Common myeloid progenitor, CD34-positive (primary cell): ENCODE measurements at places on chromosomes 2 and 18.

DNA sequence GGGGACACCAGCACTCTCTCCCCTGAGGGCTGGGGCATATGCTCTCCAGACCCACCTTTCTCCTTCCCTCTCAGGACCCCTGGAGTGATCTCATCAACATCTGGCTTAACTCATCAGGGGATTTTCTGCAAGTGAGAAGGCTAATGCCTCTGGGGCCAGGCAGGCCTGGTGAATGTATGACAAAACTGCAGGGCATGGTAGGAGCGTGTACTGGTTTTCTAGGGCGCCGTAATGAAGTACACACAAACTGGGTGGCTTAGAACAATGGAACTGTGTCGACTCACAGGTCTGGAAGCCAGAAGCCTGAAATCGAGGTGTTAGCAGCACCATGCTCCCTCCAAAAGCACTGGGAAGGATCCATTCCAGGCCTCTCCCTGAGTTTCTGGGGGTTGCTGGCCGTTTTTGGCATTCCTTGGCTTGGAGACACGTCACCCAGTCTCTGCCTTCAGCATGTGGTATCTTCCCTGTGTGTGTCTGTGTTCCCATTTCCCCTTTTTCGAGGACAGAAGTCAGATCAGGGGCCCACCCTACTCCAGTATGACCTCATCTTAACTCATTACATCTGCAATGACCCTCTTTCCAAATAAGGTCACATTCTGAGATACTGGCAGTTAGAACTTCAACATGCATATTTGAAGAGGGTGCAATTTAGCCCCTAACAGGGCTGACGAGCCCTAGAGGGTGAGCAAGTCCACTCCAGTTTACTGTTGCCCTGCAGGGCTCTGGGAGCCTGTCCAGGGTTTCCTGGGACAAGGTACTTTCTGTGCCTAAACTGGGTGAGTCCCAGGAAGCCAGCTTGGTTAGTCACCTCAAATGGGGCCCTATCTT lies 45.5 kb upstream of the CAB39 start:
- no peak overlapping the region for H3K27ac ChIP-seq
- DNase-seq, result peak; percentile 77
- peaks cover 51% of the 10 kb centered on the region for H3K4me1 ChIP-seq
- H3K4me3 ChIP-seq, result no peak overlapping the region
- H3K36me3 ChIP-seq, result no peaks in the 10 kb centered on the region

DNA sequence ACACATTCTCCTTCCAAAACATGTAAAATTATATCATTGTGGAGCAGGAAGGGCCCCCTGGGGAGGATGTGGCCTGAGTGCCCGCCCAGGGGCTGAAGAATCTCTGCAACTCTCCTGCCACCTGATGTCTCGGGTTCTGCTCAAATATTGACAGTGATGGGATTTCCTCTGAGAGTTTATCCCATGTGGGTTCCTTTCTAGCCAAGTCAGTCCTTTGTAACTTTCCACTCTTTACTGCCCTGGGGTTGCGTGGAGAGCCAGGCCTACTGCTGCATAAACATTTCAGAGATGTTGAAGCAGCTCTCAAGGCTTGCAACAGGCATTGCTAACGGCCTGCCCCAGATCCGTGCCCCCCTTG lies 4.0 kb upstream of the RAB17 start:
- peaks cover 2% of the 10 kb centered on the region for H3K4me1 ChIP-seq
- H3K4me3 ChIP-seq, result no peak overlapping the region
- no peaks in the 10 kb centered on the region for H3K36me3 ChIP-seq

DNA sequence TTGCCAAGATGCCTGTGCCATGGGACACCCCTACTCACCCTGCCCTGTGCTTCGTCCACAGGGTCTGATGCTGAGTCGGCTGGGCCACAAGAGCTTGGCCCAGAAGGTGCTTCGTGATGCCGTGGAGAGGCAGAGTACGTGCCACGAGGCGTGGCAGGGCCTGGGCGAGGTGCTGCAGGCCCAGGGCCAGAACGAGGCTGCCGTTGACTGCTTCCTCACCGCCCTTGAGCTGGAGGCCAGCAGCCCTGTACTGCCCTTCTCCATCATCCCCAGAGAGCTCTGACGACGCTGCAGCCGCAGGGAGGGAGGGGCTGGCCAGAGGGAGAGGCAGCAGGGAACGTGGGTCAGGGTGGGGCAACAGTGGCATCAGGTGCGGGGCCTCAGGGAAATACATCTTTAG lies 81.5 kb downstream of the STPG4 start:
- H3K36me3 ChIP-seq, result no peaks in the 10 kb centered on the region
- no peak overlapping the region for H3K4me3 ChIP-seq
- no peak overlapping the region for H3K27ac ChIP-seq
- no peaks in the 10 kb centered on the region for H3K27me3 ChIP-seq
- DNase-seq, result no peak

GRCh38 chr2:30661173-30662107 lies 145.8 kb downstream of the CAPN13 start:
- no peak overlapping the region for H3K4me3 ChIP-seq
- H3K4me1 ChIP-seq, result no peaks in the 10 kb centered on the region
- H3K27me3 ChIP-seq, result no peaks in the 10 kb centered on the region

DNA sequence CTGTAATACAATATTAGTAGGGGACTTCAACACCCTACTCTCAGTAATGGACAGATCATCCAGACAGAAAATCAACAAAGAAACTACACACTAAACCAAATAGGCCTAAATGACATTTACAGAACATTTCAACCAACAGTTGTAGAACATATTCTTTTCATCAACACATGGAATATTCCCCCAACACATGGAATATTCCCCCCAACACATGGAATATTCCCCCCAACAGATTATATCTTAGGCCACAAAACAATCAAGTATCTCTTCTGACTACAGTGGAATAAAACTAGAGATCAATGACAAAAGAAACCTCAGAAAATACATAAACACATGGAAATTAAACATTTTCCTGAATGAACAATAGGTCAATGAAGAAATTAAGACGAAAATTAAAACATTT lies 187.2 kb upstream of the RBBP8 start:
- H3K4me3 ChIP-seq, result no peak overlapping the region
- no peaks in the 10 kb centered on the region for H3K4me1 ChIP-seq
- H3K27me3 ChIP-seq, result no peaks in the 10 kb centered on the region
- H3K27ac ChIP-seq, result no peak overlapping the region

- H3K4me3 ChIP-seq, result no peak overlapping the region
- no peaks in the 10 kb centered on the region for H3K27me3 ChIP-seq
- no peaks in the 10 kb centered on the region for H3K36me3 ChIP-seq
- H3K27ac ChIP-seq, result no peak overlapping the region
- H3K4me1 ChIP-seq, result no peaks in the 10 kb centered on the region
These were observed 428.8 kb downstream of the ZNF521 start for GRCh38 chr18:24923138-24923537.

DNA sequence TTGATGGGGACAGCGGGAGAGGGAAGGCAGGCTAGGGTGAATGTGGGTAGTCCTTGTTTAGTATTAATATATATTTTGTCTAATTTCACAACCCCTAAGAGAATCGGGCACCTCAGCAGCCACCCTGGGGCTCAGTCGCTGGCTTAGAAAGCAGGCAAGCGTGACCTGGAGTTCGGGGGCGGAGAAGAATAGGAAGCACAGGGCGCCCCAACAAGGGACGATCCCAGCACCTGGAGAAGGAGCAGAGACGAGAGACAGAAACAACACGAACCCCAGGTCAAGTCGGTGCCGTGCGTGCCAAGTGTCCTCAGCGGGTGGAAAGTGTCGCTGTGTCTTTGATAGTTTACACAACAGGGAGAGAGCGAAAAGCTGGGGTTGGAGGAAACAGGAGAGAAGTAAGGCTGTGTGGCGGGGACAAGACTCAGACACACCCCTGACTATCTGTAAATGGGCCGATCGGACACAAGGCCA lies 95.4 kb downstream of the NFATC1 start:
- H3K27ac ChIP-seq, result no peak overlapping the region
- no peak for DNase-seq
- H3K4me3 ChIP-seq, result no peak overlapping the region
- no peaks in the 10 kb centered on the region for H3K4me1 ChIP-seq
- peaks cover 2% of the 10 kb centered on the region for H3K36me3 ChIP-seq
- H3K27me3 ChIP-seq, result no peaks in the 10 kb centered on the region

DNA sequence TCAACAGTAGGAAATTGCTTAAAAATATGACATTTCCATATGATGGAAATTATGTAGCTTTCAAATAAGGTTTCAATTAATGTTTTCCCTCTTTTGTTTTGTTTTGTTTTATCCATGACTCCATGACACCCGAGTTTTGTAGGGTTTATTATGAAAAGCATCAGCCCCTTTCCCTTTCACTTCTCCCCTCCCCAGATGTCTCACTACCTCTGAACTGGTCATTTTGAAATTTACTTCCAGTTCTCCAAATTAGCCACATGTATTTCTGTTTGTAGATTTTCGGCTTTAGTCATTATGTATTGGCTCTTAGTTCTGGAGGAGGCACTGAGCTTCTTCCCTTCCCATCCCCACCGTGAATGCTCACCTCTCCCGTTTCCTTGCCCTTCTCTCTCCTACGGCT lies 18.6 kb upstream of the VPS4B start:
- H3K4me1 ChIP-seq, result no peaks in the 10 kb centered on the region
- H3K36me3 ChIP-seq, result no peaks in the 10 kb centered on the region
- H3K27ac ChIP-seq, result no peak overlapping the region
- no peak for DNase-seq
- no peaks in the 10 kb centered on the region for H3K27me3 ChIP-seq
- no peak overlapping the region for H3K4me3 ChIP-seq

- no peak overlapping the region for H3K27ac ChIP-seq
- H3K27me3 ChIP-seq, result no peaks in the 10 kb centered on the region
- no peak for DNase-seq
These were observed 53.4 kb downstream of the ATIC start for GRCh38 chr2:215365184-215365658.

DNA sequence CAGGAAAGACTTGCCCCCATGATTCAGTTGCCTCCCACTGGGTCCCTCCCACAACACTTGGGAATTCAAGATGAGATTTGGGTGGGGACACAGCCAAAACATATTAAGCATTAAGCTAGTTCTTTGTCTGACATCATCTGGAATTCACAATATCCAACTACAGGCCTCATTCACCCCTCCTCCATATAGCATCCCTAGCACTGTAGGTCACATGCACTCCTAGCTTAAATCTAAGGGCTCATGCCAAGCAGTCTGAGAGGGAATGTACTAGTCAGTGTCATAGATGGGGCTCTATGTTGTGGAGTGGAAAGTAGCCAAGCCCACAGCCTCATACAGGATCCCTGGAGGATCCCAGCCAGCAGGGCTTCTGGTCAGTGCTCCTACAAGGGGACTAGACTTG lies 92.1 kb downstream of the IRS1 start:
- no peak for DNase-seq
- H3K4me1 ChIP-seq, result no peaks in the 10 kb centered on the region
- peaks cover 36% of the 10 kb centered on the region for H3K27me3 ChIP-seq
- H3K4me3 ChIP-seq, result no peak overlapping the region

DNA sequence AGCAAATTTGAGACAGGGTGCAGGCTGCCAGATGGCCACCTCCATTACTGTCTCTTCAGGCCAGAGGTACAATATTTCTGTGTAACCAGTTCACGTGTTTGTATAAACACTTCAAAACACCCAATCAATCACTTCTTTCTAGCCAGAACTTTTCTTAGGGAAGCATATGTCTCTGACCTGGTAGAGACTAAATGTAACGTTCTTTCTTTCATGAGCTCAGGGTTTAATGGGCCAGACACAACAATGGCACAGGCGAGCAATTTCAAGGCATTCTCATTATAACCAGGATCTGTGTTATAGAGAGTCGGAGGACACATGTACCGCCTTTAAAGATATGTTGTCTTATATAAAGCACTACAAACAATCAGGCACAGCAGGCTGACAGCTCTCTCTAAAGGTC lies 1846.4 kb upstream of the PIK3C3 start:
- no peaks in the 10 kb centered on the region for H3K36me3 ChIP-seq
- DNase-seq, result no peak
- H3K4me3 ChIP-seq, result no peak overlapping the region
- H3K4me1 ChIP-seq, result no peaks in the 10 kb centered on the region
- H3K27ac ChIP-seq, result no peak overlapping the region
- H3K27me3 ChIP-seq, result no peaks in the 10 kb centered on the region

DNA sequence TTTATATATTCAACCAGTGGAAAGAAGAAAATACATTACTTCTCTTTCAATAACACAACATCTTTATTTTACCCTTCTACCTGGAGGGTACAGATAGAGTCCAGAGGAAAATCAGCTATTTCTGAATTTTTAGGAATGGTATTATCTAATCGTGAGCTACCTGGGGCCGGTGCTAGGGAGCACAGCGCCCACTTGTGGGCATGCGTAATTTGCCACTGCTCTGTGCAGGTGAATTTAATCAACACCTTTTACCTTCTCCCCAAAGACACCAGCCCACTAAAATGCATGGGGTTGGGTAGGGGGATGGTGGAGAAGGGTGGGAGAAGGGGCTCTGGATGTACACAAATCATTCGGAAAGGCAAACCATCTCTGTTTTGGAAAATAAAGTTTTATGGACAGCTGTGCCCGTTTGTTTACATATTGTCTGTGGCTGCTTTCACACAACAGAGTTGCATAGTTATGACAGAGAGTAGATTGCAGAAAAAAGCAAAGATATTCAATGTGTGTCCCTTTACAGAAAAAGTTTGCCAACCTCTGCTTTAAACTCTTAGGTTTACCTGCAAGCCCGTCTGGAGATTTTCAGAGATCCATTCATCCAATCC lies 51.5 kb upstream of the DCC start:
- H3K36me3 ChIP-seq, result no peaks in the 10 kb centered on the region
- DNase-seq, result peak; percentile 1
- H3K4me1 ChIP-seq, result no peaks in the 10 kb centered on the region
- H3K27me3 ChIP-seq, result no peaks in the 10 kb centered on the region
- no peak overlapping the region for H3K27ac ChIP-seq

GRCh38 chr2:23445450-23445868 lies 60.5 kb downstream of the KLHL29 start:
- DNase-seq, result peak; percentile 34
- no peaks in the 10 kb centered on the region for H3K36me3 ChIP-seq
- H3K4me1 ChIP-seq, result peaks cover 7% of the 10 kb centered on the region

DNA sequence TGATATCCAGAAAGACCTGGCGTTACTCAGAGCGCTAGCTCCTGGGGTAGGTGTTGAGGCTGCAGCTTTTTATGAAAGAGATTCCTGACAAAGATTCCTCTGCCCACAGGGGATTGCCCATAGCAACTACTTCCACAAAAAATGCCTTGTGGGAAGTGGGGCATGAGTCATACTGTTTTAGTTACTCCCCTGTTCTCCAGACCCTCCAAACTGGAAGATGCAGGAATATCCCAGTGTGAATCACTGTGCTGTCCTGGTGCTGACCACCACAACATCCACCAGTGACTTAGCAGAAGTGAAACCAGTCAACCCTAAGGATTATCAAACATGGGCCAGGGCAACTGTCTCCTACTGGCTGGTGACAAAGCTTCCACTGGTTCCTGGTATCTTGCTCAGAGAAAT lies 61.8 kb downstream of the CDH2 start:
- H3K27me3 ChIP-seq, result no peaks in the 10 kb centered on the region
- H3K27ac ChIP-seq, result no peak overlapping the region
- no peaks in the 10 kb centered on the region for H3K4me1 ChIP-seq
- H3K36me3 ChIP-seq, result no peaks in the 10 kb centered on the region

DNA sequence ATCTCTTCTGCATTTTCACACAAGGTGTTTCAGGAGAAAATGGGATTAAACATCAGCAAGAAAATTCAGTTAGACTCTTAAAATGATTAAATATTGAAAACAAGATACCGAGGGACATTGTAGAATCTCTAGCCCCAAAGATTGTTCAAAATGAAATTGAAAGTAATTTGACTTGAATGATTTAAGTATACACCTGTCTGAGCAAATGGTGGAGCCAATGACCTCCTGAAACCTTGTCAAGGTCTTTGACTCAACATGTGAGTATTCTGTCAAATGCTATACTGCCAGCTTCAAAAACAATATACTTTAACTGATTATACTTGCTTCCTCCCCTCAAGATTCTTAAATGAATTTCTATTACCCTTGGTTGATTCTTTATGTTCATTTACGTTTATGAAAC lies 411.0 kb downstream of the DCC start:
- DNase-seq, result no peak
- H3K4me1 ChIP-seq, result no peaks in the 10 kb centered on the region
- H3K36me3 ChIP-seq, result no peaks in the 10 kb centered on the region
- no peak overlapping the region for H3K4me3 ChIP-seq
- no peaks in the 10 kb centered on the region for H3K27me3 ChIP-seq
